Fibroblast of skin of scalp (primary cell): ENCODE measurements at places on chromosomes 6 and 20.

DNA sequence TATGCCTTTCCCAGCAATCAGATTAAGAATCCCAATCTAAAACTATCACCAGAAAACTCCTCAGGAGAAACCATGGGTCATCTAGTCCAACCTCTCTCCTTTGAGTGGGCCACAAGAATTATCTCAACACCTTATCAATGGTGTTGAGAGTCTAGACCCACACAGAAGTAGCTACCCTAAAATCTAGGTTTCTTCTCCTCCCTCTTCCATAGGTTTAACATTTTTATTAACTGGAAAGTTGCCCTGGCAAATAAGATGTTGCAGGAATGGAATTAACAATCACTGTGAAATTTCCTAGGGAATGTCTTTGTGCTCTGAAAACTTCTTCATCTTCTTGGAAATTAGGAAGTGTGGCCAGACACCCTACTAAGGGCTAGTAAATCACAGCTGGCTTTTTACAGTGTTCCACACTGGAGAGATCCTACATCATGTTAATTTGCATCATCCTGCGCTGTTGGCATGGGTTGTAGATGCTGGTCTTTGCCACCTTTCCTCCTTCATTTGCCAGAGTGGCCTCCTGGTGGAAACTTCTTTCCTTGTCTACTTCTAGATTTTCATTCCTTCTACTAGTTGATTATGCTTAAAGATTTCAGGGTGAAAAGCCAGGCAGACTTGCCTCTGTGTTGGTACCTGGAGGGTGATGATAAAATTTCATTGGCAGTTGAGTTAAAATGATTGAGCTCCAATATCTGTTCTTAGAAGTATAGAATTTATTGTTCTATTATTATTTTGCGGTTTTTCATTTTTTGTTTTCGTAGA lies 2.7 kb downstream of the TNFAIP3 start:
- DNase-seq = no peak

DNA sequence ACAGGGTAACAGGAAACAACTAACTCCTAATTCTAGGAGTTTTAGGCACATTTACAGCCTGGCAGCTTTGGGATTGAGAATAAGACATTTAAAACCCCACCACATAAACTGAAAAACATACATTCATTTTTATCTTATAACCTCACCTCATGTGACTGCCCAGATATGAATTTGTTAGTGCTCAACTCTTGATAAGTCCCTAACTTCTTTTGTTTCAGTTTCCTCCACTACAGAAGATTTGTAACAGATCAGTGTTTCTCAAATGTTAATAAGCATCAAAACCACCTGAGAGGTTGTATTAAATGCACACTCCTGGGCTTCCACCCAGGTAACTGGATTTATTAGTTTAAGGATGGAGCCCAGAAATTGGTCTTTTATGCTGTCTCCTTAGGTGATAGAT lies 190.1 kb upstream of the ARID1B start:
- no peak for DNase-seq

- DNase-seq = no peak
Observed at GRCh38 chr6:106823058-106823457, 151.5 kb downstream of the CD24 start.

DNA sequence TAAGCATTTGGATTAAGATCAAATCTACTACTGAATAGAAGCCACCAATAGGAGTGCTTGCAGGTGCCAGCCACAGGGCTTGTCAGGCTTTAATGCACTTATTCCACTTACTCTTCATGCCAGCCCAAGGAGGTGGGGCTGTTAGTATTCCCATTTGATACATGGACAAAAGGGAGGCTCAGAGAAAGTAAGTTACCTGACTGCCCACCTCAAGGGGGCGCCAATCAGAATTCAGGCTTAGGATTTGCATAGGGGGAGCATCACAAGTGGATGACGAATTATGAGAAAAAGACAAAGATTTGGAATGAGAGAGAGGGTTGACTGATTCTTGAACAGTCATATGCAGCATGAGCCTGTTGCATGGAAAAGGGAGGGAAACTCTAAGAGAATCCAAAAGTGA lies 188.4 kb upstream of the TSHZ2 start:
- DNase-seq = peak; percentile 4

- DNase-seq = no peak
Observed at GRCh38 chr6:107976155-107976783, 18.3 kb upstream of the SEC63 start.

- no peak for DNase-seq
Observed at GRCh38 chr6:153588330-153588729, 450.7 kb upstream of the OPRM1 start.

- DNase-seq = peak; percentile 48
Observed at GRCh38 chr6:17725083-17725482, 18.4 kb upstream of the NUP153 start.

DNA sequence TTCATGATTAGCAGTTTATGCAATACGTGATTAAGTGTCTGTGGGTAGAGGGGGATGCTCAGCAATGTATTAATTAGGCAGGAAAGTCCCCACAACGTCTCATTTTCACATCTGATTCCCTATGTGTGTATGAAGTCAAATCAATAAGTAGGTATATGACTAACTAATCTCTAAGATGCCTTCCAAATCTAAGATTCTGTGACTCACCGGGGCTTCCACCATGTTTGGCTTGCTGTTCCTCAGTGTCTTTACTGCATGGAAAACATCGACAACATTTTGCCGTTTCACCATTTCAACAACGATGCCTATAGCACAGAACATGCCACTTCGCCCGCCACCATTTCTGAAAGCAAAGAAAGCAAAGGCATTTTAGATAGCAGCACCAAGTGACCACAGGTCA lies 72.0 kb upstream of the THEMIS start:
- no peak for DNase-seq

- DNase-seq = no peak
Observed at GRCh38 chr20:57236813-57237584, 29.4 kb downstream of the BMP7 start.

DNA sequence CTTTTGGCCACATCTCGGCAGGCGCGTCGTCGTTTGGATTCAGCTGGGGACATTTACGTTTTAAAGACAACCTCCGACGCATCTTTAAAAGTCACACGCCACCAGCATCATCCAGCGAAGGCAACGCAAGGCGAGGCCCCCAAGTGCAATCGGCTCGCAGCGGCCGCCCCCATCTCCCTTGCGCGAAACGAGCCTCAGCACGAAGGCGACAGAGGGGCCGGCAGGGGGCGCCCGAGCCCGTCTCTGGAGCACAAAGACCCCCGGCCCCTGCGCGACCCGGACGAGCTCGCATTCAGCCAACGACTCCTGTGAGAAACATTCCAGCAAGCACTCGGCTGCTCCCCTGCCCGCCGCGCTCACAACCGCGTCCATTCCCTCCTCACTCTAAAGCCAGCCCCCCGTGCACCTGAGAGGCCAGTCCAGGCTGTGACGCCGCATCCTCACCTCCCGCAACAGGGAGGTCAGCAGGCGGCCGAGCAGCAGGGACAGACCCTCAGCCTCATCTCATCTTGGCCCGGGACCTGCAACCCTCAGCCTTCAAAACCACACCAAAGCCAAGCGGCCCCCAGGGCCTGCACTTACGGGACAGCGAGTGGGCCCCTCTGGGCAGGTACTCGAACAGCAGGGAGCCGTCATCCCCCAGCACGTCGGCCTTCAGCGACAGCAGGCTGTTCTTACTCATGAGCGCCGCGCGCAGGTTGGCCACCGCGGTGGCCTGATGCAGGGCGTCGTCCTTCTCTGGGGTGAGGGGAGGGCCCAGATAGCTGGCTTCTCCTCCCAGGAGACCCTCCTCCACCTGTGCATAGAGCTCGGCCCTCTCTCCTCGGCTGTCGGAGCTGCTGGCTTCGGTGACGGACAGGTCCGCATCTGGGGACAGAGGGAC lies 35.8 kb downstream of the SLC2A4RG start:
- peak; percentile 48 for DNase-seq

DNA sequence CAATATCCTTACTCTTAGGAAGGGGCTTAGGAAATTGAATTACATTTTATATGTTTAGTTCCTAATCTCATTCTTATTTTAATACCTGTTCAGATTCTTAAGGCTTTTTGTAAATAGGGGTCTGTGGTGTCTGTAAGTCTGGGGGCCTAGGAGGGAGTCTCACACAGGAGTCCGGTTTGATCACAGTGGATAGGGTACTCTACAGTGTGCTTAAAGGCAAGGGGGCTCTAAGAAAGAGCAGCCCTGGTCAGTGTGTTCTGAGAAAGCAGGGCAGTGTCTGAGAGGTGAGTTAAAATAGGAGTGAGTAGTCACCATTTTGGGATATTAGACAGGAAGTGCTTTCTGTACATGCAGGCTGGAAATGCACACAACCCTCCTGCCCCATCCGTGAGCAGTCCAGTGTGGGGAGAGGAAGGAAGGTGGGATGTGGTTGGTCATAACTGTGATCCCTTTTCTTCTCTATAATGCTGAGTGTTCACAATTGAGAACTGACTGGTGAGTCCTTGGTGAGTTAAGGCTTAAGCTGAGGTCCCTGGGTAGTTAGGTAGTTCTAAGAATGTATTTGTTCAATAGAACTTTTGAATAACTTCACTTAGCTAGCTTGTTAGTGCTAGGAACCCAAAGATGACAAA lies 50.0 kb downstream of the CDKAL1 start:
- DNase-seq = no peak

DNA sequence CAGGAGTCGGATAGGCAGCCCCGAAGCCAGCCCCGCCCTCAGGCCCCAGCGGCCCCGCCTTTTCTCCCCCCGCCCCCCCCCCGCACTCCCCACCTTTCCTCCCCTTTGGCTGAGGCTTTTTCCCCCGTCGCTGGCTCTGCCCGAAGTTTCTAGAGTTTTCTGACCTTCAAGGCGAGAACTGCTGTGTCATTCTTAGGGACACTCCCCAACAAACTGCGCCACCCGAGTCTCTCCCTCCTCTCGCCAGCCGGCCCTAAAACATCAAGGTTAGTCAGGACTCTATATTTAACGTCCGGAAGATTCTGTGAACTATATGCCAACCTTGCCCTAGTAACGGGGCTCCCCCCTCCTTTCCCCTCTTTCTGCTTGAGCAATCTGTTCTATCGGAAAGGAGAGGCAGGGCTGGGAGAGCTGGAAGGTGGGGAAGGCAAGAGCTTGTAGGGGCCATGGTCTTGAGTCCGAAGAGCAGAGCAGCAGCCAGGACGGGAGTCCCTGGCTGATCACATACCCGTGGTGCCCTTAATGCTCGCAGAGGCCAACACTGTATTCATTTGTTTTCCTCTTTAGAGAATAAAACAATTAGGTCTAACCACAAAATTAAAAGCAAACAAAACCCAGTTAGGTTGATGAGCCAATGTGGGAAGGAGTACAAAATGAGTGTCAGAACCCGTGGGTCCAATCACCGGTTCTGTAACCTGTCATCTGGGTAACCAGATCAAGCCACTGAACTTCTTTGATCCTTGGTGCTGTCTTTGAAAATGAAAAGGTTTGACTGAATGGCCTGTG lies 5.3 kb upstream of the HSPA1B start:
- DNase-seq = peak; percentile 86

DNA sequence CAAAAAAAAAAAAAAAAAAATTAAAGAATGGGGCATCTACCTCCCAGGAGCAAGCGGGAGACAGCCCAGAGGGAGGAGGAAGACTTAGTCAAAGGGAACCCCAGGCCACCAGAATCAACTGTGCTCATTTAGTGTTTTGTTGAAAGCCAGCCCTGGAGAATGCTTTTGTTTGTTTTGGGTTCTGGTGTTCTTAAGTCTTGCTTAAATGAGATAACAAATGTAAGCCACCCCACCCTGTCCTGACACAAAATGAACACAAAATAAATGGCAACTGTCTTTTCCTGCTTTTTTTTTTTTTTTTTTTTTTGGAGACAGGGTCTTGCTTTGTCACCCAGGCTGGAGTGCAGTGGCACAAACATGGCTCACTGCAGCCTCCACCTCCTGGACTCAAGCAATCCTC lies 165.0 kb upstream of the JARID2 start:
- no peak for DNase-seq

GRCh38 chr6:72589096-72589495 lies 32.8 kb upstream of the KCNQ5 start:
- peak; percentile 9 for DNase-seq

DNA sequence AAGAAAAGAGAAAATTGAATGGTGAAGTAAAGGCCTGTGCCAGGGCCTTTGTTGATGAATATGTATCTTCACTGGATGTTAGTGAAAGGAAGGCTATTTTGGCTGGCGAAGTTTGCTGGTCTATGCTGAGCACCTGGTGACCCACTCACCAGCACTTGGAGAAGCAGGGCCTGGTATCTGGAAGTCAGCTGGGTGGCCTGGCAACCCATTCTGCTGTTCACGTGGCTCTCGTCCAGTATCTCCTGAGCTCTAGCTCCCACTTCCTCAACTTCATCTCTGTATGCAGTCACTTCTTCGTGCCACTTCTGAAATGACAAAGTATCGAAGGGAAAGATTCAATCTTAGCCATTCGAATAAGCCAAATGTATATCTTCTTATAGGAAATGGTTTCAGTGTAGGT lies 283.7 kb downstream of the SYNE1 start:
- DNase-seq = no peak

DNA sequence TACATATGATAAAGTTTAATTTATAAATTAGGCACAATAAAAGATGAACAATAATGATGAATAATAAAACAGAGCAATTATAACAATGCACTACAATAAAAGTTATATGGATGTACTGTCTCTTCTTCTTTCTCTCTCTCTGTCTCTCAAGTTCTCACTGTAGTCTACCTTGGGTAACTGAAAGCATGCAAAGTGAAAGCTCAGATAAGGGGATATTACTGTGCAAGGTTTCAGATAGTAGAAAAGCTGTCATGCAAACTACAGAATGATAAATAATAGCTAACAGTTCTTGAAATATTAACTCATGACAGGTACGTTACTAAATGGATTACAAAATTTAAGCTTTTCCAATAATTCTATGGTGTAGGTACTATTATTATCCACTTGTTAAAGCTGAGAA lies 311.9 kb upstream of the PRDM1 start:
- DNase-seq = no peak

DNA sequence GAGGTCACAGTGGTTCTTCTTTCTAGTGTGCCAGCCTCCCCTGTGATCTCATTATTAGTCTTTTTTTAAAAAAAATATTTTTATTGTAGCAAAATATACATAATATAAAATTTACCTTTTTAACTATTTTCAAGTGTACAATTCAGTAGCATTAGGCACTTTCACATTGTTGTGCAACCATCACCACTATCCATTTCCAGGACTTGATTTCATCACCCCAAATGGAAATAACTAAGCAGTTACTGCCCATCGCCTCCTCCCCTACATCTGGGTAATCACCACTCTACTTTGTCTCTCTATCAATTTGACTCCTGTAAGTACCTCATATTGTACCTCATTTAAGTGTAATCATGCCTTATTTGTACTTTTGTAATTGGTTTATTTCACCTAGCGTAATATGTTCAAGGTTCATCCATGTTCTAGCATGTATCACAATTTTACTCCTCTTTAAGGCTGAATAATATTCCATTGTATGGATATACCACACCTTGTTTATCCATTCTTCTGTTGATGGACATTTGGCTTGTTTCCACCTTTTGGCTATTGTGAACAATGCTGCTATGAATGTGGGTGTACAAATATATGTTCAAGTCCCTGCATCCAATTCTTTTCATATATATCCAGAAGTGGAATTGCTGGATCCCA lies 68.6 kb upstream of the FYN start:
- no peak for DNase-seq

GRCh38 chr6:13262302-13263230 lies 65.8 kb downstream of the TBC1D7 start:
- no peak for DNase-seq

- peak; percentile 14 for DNase-seq
Observed at GRCh38 chr6:158374020-158374419, 61.8 kb downstream of the TULP4 start.

- DNase-seq = no peak
Observed at GRCh38 chr20:57251344-57251743, 15.1 kb downstream of the BMP7 start.
